Hepatocyte (in vitro differentiated cells): ENCODE measurements at places on chromosomes 7 and 10. TPM values are rescaled to one million over a fixed set of nuclear protein-coding genes. Genes with fewer than 3 reads are reported as not detected.

DNA sequence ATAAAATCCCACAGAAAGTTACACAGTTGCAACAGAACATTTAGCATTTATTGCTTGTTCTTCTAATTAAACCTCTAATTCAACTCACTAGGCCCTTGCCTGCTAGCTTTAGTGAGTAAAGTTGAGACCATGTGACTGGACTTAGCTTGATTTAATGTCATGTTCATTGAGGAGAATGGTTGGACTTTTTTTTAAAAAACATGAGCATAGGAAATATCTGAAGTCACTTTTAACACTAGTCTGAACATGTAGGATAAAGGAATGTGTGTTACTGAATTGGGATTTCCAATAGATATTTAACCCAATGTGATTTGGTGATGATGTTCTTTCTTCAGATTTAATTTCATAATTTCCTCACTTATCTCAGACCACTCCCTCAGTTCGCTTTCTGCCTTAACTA lies 24.6 kb upstream of the GLCCI1 start:
- no peak for DNase-seq

- no peak for DNase-seq
These were observed 11.8 kb upstream of the OPN4 start for GRCh38 chr10:86642499-86642898.

DNA sequence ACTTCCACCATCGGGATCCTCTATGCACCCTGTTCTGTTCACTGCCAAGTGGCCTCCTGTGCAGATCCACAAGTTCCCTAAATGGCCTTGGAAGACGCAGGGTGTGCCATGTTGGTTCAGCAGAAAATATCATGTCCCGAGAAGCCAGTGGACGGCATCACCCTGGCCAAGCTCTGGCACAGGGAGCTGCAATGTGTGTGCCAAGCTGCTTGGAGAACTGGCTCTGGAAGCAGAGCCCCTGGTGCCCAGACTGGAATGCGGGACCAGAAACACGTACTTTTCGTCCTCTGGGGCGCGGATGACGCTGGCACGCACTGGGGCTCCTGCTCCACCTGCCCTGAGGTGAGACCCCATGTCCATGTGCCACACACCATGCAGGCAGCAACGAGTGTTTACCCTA lies 124.7 kb upstream of the CARD11 start:
- no peak for DNase-seq

DNA sequence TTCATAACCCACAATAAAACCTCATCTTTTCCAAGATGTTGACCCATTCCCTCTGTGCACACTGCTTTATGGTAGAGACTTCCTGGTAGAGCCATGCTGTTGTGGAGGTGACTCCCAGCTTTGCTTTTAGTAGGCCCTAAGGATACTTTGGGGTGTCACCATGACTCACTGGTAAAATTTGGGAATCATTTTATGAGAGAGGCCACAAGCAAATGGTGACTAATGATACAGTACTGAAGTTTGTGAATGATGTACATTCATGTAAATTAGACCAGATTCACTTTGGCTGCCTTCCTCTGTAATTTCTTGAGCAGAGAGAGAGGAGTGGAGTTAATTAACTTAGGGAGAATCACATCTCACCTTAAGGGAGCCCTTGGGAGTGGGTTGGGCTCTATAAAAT lies 686.5 kb downstream of the LRMDA start:
- no peak for DNase-seq

GRCh38 chr10:128268015-128268722 lies 141.9 kb upstream of the MKI67 start:
- peak; percentile 85 for DNase-seq

GRCh38 chr10:14879124-14879927 lies 660 bp downstream of the SUV39H2 start:
- DNase-seq = peak; percentile 36

DNA sequence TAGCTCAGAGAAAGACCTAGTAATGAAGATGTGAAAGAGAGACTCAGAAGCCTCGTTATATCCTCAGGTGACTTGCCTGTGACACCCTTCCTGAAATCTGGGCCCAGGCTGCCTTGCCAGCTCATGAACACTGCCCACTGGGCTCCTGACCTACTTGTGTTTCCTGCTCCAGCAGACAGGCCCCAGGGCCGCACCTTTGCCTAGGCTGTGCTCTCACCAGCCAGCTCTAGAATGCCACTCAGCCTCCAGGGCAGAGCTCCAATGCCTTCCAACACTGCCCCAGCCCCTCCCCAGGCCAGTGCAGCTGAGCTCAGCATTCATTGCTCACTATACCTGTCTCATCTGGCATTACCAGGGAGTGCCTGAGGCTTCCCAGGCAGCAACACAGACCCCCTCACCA lies 94.3 kb downstream of the DLG5 start:
- DNase-seq = no peak

DNA sequence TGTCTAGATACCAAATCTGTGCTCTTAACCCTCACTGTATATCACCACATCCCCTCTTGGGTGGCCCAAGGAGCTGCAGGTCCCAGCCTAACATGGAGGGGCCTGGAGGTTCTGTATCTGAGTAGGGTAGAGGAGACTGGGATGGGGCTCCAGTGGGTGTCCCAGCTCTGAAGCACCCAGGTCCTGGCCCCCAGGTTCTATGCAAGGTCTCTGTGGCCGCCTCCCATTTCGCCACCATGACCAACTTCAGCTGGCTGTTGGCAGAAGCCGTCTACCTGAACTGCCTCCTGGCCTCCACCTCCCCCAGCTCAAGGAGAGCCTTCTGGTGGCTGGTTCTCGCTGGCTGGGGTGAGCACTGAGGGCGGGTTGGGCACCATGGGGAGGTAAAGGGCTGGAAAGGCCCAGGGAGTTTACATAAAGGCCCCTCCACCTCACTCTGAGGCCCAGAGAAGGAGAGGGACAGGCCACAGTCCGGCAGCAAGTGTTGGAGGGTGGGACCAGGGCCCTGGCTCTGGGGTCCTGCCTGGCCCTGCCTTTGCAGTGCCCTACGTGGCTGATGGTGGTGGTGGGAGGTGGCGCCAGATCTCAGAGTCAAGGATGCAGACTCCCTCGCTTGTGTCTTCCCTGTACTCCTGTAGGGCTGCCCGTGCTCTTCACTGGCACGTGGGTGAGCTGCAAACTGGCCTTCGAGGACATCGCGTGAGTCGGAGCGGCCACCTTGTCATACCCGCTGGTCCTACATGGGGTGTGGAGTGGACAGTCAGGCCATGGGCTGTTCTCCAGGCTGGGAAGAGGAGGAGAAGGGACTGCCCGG lies 10.2 kb downstream of the GHRHR start:
- DNase-seq = no peak

GRCh38 chr7:69670701-69671100 lies 72.4 kb downstream of the AUTS2 start:
- DNase-seq = no peak

DNA sequence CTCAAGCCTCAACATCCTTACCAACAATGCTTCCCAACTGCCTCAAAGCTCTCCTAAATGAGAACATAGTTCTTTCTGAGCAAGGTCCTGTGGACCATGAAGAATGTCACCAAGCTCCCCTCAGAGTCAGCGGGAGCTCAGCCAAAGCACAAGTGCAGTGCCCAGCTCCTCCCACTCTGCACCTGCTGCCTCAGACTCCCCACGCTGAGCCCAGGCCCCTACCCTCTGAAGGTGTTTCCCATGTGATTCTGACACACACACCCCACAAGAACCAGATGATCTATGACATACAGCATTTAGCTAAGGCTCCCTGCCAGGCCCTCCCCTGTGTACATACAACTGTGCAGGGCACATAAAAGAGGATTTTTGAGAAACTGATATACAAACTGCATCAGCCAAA lies 19.2 kb downstream of the ERCC6 start:
- DNase-seq = no peak

- no peak for DNase-seq
These were observed 18.4 kb downstream of the TSPAN14 start for GRCh38 chr10:80472234-80473095.

DNA sequence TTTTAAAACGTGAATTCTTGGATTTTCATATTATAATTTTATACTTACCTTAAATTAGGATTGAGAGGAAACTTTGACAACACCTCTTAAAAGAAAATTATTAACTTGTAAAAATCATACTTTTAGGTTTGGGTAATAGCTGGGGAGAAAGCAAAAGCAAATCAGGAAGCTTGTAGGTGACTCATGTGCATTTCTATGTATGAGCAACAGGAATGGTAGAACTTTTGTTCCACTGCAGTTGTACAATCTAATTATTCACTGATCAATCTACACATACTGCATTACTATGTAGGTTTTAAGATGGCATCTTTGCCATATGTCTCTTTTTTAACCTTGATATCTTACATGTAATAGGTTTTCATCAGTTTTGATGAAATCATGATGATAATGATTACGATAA lies 223.2 kb downstream of the PRKG1 start:
- no peak for DNase-seq

DNA sequence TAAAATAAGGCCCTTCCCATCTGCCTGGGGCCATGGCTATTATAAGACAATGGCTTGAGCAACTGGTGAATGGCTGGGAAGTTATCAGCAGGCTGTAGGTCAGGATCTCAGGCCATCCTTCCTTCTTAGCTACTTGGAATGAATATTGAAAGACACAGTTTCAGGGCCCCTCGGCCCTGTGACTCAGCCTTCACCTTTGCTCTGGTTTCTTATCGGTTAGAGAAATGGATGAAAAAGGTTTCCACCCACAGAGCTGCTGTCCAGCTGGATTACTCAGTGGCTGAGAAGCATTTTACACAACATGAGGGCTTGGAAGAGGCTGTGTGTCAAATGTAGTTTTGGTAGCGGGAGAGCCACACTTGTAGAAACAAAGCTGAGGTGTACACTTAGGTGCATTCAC lies 9.4 kb downstream of the ACSL5 start:
- peak; percentile 86 for DNase-seq

DNA sequence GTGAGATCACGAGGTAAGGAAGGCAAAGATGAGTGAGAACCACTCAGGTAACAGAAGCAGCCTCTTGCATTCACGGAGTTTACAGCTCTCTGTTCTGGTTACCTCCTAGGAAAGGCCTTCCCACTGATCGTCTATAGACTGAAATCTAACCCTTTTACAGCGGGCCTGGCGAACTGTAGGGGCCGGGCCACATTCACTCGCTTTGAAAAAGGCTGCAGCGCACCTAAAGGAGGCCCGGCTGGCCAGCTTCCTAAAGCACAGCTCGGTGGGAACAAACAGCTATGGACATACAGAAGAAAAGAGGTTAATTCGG lies 565 bp downstream of the ATP5MK start:
- peak; percentile 32 for DNase-seq

DNA sequence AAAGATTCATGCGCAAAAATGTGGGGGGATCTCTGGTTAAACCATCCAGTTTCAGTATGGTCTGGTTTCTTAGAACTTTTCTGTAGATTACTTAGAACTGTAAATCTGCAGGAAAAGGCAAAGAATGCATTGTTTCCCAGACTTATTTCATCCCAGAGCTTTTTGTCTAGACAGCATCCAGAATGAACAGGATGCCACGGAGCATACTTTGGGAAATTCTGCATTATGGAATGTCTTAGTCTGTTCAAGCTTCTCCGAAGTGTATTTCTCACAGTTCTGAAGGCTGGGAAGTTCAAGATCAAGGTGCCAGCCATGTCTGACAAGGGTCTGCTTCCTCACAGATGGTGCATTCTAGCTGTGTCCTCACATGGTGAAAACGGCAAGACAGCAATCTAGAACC lies 136.3 kb downstream of the INHBA start:
- DNase-seq = no peak

DNA sequence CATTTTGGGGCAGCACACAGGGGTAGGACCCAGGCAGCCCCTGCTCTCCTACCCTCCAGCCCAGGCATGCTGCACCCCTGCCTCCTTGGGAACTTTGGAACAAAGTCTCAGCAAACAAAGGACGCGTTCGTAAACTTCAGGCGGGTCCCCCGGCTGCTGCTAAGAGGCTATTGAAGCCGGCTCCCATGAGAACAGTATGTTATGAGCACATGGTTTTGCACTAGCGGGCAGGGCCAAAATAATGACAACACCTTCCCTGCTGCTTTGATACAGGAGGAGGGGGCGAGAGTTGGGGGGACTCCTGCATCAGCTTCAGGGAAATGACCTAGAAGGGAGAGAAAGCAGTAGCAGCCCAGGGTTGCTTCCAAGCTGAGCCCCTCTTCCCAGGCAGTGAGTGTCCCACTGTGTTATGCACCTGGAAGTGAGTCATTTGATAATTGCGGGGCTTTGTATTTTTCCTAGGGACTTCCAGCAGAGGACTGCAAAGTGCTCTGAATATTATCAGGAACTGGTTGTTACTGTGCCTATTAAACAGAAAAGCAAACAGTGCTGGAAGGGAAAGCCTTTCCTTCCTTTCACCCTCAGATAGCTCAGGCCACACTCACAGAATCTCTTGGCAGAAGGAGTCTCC lies 6.9 kb downstream of the ITPRIP start:
- DNase-seq = peak; percentile 56

- no peak for DNase-seq
These were observed 22.7 kb downstream of the JAZF1 start for GRCh38 chr7:28157831-28158416.

DNA sequence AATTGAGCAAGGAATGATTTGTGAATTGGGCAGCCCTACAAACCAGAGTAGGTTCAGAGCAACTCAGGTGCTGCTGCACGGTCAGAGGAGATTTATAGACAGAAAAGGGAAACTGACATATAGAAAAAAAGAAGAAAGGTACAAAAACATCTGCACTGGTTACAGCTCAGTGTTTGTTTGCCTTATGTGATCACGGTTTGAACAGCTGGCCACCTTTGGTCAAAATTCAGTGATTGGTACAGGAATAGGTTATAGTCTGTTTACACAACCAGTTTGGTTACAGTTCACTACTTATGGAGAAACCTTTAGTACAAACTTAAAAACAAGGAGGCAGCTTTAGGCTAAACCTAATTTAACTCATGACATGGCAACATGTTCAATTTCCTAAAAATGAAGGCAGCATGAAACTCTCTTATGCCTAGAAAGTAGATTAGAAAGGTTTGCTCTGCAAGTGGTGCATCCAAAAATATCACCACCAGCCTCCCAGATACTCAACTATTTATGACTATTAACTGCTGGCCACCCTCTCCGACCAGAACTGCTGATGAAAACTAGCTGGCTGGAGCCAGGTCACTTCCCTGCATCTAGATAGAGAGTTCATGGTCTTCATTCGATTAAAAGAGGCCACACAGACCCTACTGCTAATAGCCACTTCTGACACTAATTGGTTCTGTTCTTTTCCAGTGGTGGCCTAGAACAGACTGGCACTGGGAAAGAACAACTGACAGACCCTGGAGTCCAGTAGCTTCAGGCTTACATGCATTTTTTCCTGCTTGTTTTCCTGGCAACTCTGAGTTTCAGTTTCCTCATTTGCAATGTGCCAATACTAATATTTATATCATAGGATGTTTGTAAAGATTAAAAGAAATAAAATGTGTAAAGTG lies 548.0 kb downstream of the CCSER2 start:
- no peak for DNase-seq

GRCh38 chr7:30143748-30144251 lies 9.0 kb downstream of the MTURN start:
- DNase-seq = no peak

GRCh38 chr10:44898665-44899064 lies 12.5 kb upstream of the TMEM72 start:
- DNase-seq = no peak

The BCL7B gene
- total RNA-seq = 34.5 and 44.7 TPM in 2 replicates

The CLDN3 gene
- 53.7 and 60.7 TPM in 2 replicates for total RNA-seq

The POU6F2 gene
- 0.67 and 0.88 TPM in 2 replicates for total RNA-seq

The IL6 gene
- total RNA-seq = 1.6 and 4.3 TPM in 2 replicates

The SPDYE5 gene
- not detected in 2 replicates for total RNA-seq

The LMOD2 gene
- total RNA-seq = 0.04 TPM in 1 of 2 replicates, not detected in the other

The TMEM236 gene
- total RNA-seq = 0.80 and 1.4 TPM in 2 replicates

The MEOX2 gene
- total RNA-seq = 0.80 and 2.0 TPM in 2 replicates

The LLCFC1 gene
- not detected in 2 replicates for total RNA-seq
